ENCODE measurements at places on chromosomes 7 and 10. TPM values are rescaled to one million over a fixed set of nuclear protein-coding genes. Genes with fewer than 3 reads are reported as not detected.
A peak's percentile ranks its signal among the peaks of the same experiment; 100 is the strongest.

The SLC25A13 gene
- 28.6 TPM for total RNA-seq

The CTTNBP2 gene
- total RNA-seq = 0.17 TPM

DNA sequence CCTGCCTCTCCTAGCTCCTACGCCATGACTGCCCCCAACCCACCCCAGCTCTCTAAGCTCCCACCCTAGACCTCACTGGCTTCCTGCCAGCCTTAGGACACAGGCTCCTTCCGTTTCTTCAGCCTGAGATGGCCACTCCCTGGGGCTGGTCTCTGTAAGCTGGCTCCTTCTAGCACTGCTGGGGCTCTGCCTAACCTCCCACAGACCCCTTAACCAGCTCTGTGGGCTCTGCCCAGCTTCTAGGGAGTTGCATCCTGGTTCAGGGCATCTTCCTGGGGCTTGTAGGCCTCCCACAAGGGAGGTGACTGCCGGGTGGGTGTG is 478.6 kb upstream of the KLF6 start:
- H3K36me3 ChIP-seq = peaks cover 6% of the 10 kb centered on the region
- H3K4me1 ChIP-seq = peaks cover 40% of the 10 kb centered on the region
- no peaks in the 10 kb centered on the region for H3K27me3 ChIP-seq
- H3K27ac ChIP-seq = peak overlapping the region; percentile 37

DNA sequence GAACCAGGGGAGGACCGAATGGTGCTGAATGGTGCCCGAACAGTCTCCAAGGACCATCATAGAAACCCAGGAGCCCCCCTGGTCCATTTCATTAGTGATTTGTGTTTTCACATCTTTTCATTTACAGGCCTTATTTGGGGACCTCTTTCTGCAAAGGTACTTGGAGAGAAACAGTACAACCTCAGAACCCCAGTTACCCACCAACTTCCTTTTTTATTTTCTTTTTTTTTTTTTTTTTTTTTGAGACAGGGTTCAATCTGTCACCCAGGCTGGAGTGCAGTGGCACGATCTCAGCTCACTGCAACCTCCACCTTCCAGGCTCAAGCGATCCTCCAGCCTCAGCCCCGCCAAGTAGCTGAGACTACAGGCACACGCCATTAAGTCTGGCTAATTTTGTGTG is 13.0 kb upstream of the ELN start:
- no peak overlapping the region for H3K27ac ChIP-seq
- H3K4me3 ChIP-seq = no peak overlapping the region
- H3K36me3 ChIP-seq = no peaks in the 10 kb centered on the region

The TMEM270 gene
- not detected for total RNA-seq

GRCh38 chr10:117942226-117942625 is 104.5 kb downstream of the RAB11FIP2 start:
- peaks cover 5% of the 10 kb centered on the region for H3K4me1 ChIP-seq
- H3K36me3 ChIP-seq = no peaks in the 10 kb centered on the region
- no peak overlapping the region for H3K4me3 ChIP-seq
- no peaks in the 10 kb centered on the region for H3K27me3 ChIP-seq
- DNase-seq = no peak

- DNase-seq = no peak
- H3K27me3 ChIP-seq = no peaks in the 10 kb centered on the region
- H3K4me1 ChIP-seq = no peaks in the 10 kb centered on the region
- peaks cover 50% of the 10 kb centered on the region for H3K36me3 ChIP-seq
- no peak overlapping the region for H3K27ac ChIP-seq
Observed at GRCh38 chr7:155759740-155760430, 52.4 kb downstream of the SHH start.

DNA sequence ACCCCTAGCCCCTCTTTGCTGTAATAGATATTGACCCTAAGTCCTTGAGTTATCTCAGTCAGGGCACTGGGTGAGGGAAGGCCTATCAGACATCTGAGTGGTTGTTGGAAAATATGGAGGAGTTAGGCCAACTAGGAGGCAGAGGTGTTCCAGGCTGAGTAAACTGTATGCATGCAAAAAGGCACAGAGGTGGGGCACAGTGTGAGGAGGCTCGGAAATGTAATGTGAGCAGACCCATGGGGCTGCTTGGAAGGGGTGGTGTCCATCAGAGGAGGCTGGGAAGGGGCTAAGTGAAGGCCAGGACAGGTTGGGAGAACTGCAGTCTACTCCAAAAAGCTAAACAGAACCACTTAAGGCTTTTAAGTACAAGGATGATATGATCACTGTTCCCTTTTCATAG is 323.2 kb upstream of the BMPER start:
- H3K4me3 ChIP-seq = no peak overlapping the region
- H3K36me3 ChIP-seq = no peaks in the 10 kb centered on the region
- no peak for DNase-seq

GRCh38 chr10:70925377-70926225 is 37.2 kb upstream of the PCBD1 start:
- no peak overlapping the region for H3K4me3 ChIP-seq
- H3K27ac ChIP-seq = no peak overlapping the region
- H3K36me3 ChIP-seq = no peaks in the 10 kb centered on the region
- DNase-seq = peak; percentile 36
- H3K27me3 ChIP-seq = peaks cover 37% of the 10 kb centered on the region

- H3K36me3 ChIP-seq = no peaks in the 10 kb centered on the region
- no peak for DNase-seq
- no peak overlapping the region for H3K4me3 ChIP-seq
- peaks cover 21% of the 10 kb centered on the region for H3K4me1 ChIP-seq
- no peaks in the 10 kb centered on the region for H3K27me3 ChIP-seq
Observed at GRCh38 chr10:110771991-110772390, 99.7 kb upstream of the PDCD4 start.

DNA sequence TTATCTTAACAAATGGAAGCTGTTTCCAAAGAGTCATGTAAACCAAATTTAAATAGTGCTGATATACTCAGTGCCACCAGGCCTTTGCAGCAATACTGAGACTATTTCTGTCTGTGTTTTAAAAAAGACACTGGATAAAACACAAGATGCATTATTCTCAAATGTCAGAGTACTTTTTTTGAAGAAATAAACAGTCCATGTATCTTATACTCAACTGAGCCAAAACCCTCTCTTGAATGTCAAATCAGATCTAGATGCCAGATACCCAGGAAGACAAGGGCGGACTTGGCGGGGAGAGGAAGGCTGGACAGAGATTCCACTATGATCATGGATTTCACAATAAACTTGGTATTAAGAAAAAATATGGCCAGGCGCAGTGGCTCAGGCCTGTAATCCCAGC is 127.6 kb downstream of the COBL start:
- H3K36me3 ChIP-seq = peaks cover 5% of the 10 kb centered on the region
- no peak overlapping the region for H3K27ac ChIP-seq
- H3K4me3 ChIP-seq = no peak overlapping the region
- DNase-seq = no peak
- H3K4me1 ChIP-seq = no peaks in the 10 kb centered on the region
- no peaks in the 10 kb centered on the region for H3K27me3 ChIP-seq

The ACSL5 gene
- 0.68 TPM for total RNA-seq

- H3K27ac ChIP-seq = peak within 1 kb of the TSS; percentile 90
- peaks cover 45% of the 10 kb centered on the region for H3K36me3 ChIP-seq
- peaks cover 34% of the 10 kb centered on the region for H3K4me1 ChIP-seq
- DNase-seq = peak; percentile 97
- H3K27me3 ChIP-seq = no peaks in the 10 kb centered on the region
Observed at GRCh38 chr7:116524609-116525297, at the start of gene CAV1. TSS of gene CAV1 (plus strand) at chr7:116525036. CDS start at chr7:116525063, 27 bp downstream.

DNA sequence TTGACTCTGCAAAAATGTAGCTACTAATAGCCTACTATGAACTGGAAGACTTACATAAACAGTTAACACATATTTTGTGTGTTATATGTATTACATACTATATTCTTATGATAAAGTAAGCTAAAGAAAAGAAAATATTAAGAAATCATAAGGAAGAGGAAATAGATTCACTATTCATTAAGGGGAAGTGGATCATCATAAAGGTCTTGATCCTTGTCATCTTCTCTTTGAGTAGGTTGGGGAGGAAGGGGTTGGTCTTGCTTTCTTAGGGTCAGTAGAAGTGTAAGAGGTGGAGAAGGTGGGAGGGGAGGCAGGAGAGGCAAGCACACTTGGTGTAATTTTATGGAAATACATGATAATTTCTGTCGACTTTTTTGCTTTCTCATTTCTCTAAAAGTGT is 81.3 kb downstream of the NAMPT start:
- no peaks in the 10 kb centered on the region for H3K36me3 ChIP-seq
- no peak overlapping the region for H3K4me3 ChIP-seq
- H3K27ac ChIP-seq = peak overlapping the region; percentile 27

DNA sequence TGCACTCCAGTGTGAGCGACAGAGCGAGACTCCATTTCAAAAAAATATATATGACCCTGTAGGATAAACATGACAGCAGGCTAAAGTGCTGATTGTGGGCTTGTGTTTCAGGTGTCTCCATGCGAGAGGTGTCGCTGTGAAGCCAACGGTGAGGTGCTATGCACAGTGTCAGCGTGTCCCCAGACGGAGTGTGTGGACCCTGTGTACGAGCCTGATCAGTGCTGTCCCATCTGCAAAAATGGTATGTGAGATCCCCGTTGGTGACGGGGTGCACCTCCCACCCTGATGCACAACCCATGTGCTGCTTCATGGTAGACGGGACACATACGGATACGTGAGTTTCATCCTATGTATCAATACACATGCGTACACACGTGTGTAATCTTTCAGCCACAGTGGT is 29.2 kb downstream of the VWC2 start:
- no peak overlapping the region for H3K4me3 ChIP-seq
- H3K27me3 ChIP-seq = peaks cover 44% of the 10 kb centered on the region
- H3K36me3 ChIP-seq = no peaks in the 10 kb centered on the region
- no peak for DNase-seq
- H3K4me1 ChIP-seq = no peaks in the 10 kb centered on the region

The CALCR gene
- not detected for total RNA-seq

DNA sequence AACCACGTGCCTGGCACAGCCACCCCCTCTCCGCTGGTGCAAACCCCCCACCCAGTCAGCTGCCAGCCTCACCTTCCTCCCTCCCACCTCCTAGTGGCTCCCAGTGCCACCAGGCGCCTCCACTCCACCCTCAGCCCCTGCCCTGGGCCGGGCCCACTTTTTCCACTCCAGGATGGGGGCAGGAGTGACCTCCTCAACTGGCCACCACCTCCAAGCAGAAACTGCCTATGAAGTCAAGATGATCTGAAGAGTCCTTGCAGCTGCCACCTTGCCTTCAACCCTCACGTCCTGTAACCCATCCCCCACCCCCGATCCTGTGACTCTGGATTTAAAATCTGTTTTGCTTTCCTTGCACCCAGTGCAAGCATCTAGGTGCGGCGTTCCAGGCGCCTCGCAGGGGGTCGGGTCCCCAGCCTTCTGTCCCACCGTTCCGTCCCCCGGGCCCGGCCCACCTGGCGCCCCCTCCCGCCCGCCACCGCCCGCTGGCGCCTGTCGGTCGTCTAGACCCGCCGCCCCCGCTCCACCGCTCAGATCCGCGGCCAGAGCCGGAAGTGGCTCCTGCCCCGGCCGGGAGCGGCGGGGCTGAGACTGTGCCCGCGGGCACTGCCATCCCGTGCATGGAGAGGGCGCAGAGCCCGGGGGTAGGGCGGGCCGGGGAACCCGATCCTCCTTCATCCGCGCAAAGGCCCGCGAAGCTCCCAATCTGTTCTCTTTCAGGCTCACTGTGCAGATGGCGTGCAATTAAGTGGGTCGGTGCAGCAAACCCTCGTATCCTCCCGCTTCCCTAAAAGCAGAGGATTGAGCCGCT is 51.2 kb upstream of the GTF2I start:
- peaks cover 27% of the 10 kb centered on the region for H3K36me3 ChIP-seq
- peak overlapping the region; percentile 44 for H3K4me3 ChIP-seq
- H3K27me3 ChIP-seq = no peaks in the 10 kb centered on the region
- DNase-seq = peak; percentile 46
- peak overlapping the region; percentile 27 for H3K27ac ChIP-seq
- H3K4me1 ChIP-seq = peaks cover 22% of the 10 kb centered on the region

The FEZF1 gene
- total RNA-seq = not detected

- no peaks in the 10 kb centered on the region for H3K36me3 ChIP-seq
- no peaks in the 10 kb centered on the region for H3K4me1 ChIP-seq
- no peak for DNase-seq
- no peak overlapping the region for H3K4me3 ChIP-seq
- no peak overlapping the region for H3K27ac ChIP-seq
Observed at GRCh38 chr7:75711656-75712514, 26.9 kb downstream of the HIP1 start.

GRCh38 chr10:128070161-128070560 is 56.1 kb downstream of the MKI67 start:
- H3K27ac ChIP-seq = peak overlapping the region; percentile 70
- DNase-seq = no peak
- no peak overlapping the region for H3K4me3 ChIP-seq
- H3K36me3 ChIP-seq = peaks cover 64% of the 10 kb centered on the region
- peaks cover 18% of the 10 kb centered on the region for H3K4me1 ChIP-seq
- H3K27me3 ChIP-seq = no peaks in the 10 kb centered on the region

DNA sequence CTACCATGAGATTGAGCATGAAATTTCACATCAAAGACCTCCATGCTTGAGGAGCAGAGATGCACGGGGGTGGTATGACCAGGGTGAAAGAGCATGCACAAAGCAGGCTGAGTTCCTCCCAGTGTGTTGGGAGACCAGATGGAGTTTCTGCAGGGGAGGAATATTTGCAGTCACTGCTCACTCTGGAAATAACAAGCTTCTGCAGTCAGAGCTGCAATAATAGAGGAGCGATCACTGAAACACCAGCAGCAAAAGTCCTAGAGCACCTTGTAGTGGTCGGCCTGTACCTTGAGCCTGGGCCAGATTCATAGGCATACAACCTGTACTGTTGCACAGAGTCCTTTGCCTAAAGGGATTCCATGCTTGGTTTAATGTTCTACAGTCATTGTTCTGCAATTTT is 184.5 kb upstream of the SP8 start:
- no peak for DNase-seq
- H3K27me3 ChIP-seq = no peaks in the 10 kb centered on the region
- H3K27ac ChIP-seq = no peak overlapping the region

The MET gene
- 129 TPM for total RNA-seq

GRCh38 chr10:11150231-11150731 is 132.6 kb downstream of the CELF2 start:
- no peaks in the 10 kb centered on the region for H3K4me1 ChIP-seq
- no peak overlapping the region for H3K4me3 ChIP-seq

DNA sequence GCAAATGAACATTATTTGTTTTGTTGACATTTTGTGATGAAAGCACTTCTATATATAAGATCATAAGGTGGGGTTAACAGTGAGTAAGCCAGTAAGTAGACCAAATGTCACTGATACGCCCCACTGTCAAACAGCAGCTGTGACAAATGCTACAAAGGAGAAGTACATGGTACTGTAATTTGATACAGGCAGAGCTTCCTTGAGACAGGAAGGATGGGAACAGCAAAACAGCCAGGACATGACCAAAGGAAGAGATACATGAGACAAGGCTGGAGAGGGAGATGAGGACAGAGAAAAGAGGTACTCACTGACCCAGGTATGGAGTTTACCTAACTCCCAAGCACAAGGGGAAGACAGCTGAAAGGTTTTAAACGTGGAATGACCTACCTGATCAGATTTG is 127.0 kb downstream of the SRPK2 start:
- no peak overlapping the region for H3K27ac ChIP-seq
- H3K4me3 ChIP-seq = no peak overlapping the region
- peaks cover 30% of the 10 kb centered on the region for H3K4me1 ChIP-seq
- DNase-seq = peak; percentile 30
- H3K36me3 ChIP-seq = peaks cover 6% of the 10 kb centered on the region

The SLC26A5 gene
- total RNA-seq = not detected

The IDI2 gene
- not detected for total RNA-seq

GRCh38 chr10:43853369-43853768 is 204.7 kb upstream of the ZNF32 start:
- no peaks in the 10 kb centered on the region for H3K27me3 ChIP-seq
- DNase-seq = no peak
- H3K4me1 ChIP-seq = peaks cover 10% of the 10 kb centered on the region
- no peak overlapping the region for H3K4me3 ChIP-seq
- no peak overlapping the region for H3K27ac ChIP-seq
